GOT3 (cell line): ENCODE measurements at places on chromosomes 13 and 19.

GRCh38 chr19:21912654-21913053, 76.7 kb upstream of the ZNF43 start:
- DNase-seq = no peak

- no peak for DNase-seq
These were observed 85.7 kb upstream of the SERP2 start for GRCh38 chr13:44287958-44288357.

DNA sequence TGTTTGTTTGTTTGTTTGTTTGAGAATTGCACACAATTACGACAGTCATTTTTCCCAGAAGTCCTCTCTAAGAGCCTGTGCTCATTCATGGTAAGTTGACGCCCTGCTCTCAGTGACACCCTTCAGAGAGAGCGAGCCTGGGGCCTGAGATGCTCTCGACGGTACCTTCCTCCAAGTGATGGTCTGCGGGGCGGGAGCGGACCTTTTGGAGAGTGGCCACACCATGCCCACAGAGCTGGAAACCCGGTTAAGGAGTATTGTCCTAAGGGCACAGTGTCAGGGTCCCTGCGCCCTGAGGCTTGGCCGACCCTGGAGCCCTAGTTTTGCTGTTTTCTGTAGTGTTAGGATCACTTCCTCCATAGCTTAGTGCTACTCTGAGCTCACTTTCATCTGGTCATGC, 3.6 kb downstream of the POP4 start:
- no peak for DNase-seq

GRCh38 chr19:49157445-49158224, at the start of gene TRPM4:
TRPM4 (plus strand) TSS chr19:49157792; CDS start chr19:49157867, 75 bp downstream.
- DNase-seq = no peak

DNA sequence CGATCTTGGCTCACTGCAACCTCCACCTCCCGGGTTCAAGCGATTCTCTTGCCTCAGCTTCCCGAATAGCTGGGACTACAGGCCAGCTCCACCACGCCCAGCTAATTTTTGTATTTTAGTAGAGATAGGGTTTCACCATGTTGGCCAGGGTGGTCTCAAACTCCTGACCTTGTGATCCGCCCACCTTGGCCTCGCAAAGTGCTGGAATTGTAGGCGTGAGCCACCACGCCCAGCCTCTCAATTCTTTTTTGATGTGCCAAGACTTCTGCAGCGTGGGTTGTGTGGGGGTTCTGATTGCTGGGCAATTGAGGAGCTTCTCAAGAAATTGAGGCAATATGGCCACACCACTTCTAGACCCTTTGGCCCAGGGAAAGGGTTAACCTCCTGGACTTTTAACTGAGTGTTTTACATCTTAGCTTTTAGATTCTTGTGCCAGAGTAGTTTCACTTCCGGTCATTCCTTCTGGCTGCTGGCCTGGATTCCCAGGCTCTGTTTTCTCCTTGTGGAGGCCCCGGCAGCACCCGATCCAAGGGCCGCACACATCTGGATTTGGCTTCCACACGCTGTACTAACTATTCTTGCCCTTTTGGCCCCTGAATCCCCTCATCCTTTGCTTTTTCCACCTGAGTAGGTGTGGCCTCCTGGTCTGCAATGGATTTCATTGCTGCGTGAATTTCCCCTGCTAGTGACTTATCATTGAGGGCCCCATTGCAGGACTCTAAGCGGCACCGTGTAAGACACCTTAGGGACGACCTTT, 14.7 kb downstream of the SMARCA4 start:
- no peak for DNase-seq

DNA sequence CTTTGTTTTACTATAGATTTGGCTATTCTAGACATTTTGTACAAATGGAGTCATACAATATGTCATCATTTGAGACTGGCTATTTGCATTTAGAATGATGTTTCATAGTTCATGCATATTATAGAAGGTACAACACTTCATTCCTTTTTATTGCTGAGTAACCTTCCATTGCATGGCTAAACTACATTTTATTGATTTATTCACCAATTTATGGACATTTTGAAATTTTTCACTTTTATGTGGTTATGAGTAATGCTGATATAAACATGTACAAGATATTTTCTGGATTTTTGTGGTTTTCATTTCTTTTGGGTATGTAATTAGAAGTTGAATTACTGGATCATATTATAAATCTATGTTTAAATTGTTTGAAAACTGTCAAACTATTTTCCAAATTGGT, 710.3 kb upstream of the SLITRK5 start:
- DNase-seq = no peak
